ENCODE measurements at places on chromosomes 12 and 14.
A peak's percentile ranks its signal among the peaks of the same experiment; 100 is the strongest.

DNA sequence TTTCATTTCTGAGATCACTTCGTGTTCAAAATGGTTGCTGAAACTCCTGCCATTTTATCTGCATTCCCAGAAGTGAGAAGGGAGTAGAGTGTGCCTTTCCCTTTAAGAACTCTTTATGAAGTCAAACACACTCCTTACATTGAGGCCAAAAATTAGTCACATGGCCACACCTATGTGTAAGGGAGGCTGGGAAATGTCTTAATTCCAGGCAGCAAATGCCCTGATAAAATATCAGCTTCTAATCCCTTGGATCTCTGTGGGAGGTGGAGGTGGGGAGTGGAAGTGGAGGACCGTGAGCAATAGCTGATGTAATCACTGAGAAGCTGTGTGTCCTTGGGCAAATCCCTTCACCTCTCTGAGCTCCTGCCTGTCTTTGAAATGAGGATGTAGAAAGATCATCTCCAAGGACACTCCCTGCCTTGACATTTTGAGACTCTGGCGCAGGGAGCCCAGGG is 22.7 kb upstream of the ANKRD9 start:
- no peak for DNase-seq

GRCh38 chr14:80055667-80056496 is 155.4 kb downstream of the DIO2 start:
- no peak for DNase-seq

- DNase-seq: no peak
Measured at GRCh38 chr12:40827683-40828592, 135.7 kb downstream of the CNTN1 start.

- DNase-seq: no peak
Measured at GRCh38 chr14:73861073-73861472, 9.4 kb downstream of the PTGR2 start.

DNA sequence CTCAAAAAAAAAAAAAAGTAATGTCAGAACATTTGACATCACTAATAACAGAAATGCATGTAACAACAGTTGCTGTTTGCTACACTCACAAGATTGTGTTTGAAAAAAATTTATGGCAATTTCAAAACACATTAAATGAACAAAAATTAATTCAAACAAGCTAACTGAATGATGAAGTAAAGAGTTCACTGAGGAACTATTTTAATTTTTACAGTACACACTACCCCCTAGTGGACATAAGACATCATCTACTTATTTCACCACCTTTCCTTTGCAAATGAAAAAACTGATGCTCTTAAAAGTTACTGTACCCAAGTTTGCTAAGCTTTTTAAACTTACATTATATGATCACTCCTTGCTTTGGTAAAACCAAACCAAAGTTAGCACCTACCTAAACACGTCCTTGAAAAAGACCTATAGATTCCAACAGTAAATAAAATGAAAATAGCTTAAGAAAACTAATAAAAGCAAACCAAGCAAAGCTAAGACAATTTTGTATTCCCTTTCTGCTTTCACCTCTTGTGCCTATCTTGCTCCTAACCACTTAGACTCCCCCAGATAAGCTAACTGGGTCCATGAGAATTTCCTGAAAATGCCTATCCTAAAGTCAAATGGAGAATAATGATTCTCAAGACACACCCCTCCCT is 22.2 kb downstream of the UBE2N start:
- DNase-seq: peak; percentile 33

Measured in memory B cell (primary cell).